NCI-H1105 (cell line): ENCODE measurements at places on chromosomes 12 and 14.

- no peak for DNase-seq
These were observed 375.1 kb upstream of the DDHD1 start for GRCh38 chr14:53528185-53528671.

GRCh38 chr14:68153275-68153674, 333.7 kb downstream of the RAD51B start:
- DNase-seq: no peak

DNA sequence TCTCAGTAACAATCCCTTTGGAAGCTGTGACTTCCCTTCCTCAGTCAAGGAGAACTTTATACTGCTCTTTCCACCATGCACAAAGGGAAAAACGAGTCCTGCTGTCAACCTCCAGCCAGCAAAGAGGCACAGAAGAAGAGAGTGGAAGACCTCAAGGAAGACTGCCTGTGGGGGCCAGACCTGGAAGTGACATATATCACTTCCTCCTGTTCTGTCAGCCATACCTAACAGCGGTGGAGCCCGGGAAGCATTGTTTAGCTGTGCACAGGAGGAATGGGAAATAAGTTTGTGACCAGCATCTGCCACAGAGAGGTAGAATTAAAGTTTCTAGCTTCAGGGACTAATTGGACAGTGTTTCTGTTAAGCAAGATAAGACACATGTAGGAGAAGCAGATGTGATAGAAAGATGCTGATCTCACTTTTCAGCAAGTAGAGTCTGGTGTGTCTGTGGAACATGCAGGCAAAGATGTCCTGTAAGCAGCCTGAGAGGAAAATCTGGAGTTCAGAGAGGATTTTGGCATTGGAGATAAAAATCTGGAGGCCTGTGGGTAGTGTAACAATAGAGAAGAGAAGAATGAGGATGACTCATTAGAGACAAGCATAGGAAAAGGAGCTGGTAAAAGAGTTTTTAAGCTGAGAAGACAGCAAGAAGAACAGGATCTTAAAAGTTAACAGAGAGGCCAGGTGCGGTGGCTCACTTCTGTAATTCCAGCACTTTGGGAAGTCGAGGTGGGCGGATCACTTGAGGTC, 141.6 kb upstream of the CPSF6 start:
- DNase-seq: no peak

DNA sequence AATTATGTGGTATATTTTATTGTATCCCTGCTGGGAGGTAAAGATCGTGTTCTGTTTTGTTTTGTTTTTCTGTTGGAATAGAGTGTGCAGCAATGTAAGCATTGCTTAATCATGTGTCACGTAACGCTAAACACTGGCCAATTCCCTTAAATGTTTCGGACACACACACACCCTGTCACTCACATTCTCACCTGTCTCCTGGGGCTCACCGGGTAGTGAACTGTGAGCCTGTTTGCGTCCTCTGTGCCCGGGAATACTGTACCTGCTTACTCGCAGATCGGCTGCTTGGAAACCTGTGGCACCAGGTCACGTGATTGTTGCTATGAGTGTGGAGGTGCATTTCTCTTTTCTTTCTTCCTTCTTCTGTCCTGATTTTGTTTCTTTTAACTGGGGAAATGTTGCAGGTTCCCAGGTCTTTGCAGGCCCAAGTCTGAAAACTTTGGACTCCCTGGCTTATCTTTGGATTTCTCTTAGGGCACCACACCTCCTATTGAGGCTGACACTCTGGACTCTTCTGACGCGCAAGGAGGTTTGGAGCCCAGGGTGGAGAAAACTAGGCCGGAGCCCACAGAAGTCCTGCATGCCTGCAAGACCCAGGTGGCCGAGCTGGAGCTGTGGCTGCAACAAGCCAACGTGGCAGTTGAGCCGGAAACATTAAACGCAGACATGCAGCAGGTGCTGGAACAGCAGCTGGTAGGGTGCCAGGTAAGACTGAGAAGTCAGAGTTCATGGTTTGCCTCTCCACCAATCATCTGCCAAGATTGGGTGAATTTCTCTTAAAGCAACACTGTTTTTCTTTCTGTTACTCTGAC, 181.1 kb downstream of the ESR2 start:
- DNase-seq: peak; percentile 57

DNA sequence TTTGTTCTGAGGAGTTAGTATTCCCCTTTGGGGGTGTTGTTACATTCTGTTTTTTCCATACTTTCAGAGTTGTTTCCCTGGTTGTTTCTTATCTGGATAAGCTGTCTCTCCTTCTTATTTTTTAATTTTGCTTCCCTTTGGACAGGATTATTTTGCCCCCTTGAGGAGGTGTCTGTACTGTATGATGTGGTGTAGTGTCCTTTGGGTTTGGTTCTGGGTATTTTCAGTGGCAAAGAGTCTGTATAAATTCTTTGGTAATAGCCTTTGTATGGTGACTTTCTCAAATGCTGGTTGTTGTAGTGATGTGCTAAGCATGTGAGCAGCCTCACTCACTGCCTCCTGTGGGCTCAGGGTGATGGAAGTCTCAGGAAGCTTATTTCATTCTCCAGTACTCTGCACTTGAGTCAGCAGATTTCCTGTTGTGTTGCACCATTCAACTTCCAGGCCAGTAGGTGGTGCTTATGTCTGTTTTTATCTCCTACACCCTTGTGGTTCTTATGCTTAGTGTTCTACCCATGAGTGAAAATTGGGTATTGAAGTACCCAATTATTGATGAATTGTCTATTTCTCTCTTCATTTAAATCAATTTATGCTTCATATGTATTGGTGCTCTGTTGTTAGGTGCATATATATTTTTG, 103.3 kb upstream of the PMCH start:
- DNase-seq: no peak

DNA sequence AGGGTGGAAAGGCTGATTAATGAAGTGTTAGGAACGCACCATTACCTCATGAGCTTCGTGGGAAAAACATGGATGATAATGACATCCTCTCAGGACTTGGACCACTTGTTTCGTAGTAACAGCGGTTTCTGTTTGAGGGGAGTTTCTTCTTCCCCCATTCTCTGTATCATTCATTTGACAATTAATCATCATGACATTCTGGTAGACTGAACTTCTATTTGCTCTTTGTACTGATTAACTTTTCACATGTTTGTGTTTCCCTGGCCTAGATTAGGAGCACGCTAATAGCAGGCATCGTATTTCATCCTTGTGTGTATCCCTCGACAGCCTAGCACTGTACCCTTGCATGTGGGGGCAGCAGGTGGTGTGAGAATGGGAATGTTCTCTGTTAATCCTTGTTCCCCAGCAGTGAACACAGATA, 8.0 kb downstream of the LRRC74A start:
- no peak for DNase-seq

GRCh38 chr12:131921866-131922769, 7.0 kb upstream of the PUS1 start:
- no peak for DNase-seq

DNA sequence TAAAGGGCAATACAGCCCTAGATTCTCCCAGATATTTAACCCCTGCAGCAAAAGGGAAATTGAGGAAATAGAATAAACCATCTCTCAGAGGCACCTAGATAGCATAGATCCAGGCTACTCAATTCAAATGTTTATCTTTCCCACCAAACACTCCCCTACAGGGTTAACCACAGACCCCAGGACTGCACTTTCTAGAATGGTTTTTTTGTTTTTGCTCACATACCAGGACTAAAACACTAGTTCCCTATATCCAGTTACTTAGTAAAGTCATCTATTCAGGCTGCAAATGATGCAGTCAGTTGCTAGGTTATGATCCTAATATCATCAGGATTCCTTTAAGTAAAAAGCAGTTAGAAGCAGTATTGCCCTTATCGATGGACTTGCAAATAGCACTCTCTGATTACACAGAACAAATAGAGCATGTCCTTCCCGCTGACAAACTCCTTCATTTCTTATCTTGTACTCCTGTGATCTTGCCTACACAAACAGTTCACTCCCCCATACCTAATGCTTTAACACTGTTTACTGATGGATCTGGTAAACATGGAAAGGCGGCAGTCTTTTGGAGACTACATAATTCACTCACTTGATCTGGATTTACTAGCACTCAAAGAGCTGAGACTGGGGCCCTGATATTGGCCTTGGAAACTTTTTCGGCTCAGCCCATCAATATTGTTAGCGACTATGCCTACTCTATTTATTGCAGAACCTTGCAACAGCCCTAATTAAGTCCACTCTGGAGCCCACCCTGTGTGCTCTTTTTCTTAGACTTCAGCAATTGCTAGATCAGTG, 257.2 kb upstream of the DIO2 start:
- DNase-seq: no peak

GRCh38 chr12:94140556-94140955, 7.8 kb upstream of the PLXNC1 start:
- DNase-seq: no peak

DNA sequence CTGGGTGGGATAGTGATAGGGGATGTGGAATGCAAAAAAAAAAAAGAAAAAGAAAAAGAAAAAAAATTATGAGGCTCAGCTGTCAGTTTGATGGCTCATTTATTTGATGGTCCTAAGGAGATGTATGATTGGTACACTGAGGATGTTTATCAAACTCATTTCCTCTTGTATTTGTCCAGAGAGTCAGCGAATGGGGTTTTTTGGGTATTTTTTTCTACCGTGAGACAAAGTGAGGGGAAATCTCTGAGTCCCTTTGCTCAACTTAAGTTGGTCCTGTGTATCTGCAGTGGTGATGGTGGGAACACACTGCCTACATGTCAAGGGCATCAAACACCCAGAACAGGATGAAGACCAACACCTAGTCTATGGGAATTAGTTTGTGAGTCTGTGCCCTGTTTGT, 176.9 kb upstream of the HIF1A start:
- no peak for DNase-seq

- no peak for DNase-seq
These were observed 83.5 kb downstream of the CAND1 start for GRCh38 chr12:67352682-67353081.

DNA sequence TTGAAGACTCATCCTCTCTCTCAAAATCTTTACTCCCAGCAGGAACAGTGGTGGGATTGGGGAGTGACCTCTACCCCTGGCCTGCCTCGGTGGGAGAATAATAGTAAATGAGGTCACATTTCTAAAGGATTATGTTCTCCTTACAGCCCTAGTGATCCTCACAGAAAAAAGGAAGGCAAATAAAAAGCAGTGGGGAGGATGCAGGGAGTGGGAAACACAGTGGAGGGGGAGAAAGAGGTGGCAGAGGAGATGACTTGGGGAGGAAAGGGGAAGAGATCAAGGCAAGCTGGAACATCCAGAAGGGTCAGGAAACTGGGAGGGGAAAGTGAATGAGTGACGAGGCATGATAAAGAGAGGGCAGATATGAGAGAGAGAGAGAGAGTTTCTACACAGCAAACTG, 8.3 kb upstream of the SYNDIG1L start:
- DNase-seq: no peak

DNA sequence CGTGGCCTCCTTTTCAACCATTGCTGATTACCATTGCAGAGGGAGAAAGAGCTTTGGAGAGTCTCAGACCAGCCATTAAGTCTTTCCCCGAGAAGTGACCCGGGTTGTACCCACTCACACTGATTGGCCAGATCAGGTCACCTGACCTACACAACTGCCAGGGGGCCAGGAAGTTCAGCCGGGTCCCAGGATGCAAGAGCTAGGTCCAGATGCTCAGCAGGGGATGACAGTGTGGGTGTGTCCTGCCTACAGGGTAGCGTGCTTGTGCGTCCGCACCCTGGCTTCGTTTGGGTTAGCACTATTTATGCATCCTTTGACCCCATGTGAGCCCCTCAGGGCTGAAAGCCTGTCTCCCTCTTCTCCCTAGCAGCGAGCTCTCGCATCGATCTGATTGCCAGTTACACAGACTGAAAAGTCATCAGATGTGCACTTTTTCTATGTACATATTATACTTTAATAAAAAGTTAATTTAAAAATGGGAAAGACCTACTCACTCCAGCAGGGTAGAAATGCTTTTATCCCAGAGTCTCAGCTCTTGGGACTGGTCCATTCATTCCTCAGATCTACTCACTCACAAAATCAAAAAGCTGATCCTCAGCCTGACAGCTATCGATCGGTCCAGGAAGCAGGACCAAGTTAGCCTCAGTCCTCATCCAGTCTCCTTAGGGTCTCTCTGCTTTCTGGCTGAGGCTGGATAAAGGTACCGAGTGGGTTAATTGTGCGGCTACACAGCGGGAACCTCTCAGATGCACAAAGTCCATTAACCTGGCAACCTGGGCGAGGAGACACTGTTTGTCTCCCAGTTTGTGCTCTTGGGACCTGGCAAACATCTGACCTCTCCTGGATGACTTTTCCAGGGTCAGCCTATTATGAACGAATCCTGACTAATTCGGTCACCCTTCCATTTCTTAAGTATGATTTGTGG, 68.0 kb downstream of the SERPINA3 start:
- DNase-seq: no peak

DNA sequence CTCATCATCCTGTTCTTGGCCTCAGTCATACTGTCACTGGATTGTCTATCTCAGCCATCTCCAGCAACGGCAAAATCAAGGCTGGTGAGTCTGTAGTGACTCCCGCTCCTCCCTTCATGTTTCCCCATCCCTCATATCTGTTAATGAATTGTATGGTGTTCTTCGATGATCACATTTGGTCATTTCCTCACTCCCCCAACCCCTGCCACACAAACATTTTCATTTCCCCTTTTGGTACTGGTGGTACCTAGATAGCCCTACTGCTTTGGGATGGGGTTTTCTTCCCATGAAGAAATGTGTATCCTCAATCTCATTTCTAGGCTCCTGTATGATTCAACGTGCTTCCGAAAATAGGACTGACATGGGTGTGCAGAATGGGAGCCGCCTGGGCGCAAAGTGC, 2.7 kb upstream of the KLHL33 start:
- DNase-seq: no peak

DNA sequence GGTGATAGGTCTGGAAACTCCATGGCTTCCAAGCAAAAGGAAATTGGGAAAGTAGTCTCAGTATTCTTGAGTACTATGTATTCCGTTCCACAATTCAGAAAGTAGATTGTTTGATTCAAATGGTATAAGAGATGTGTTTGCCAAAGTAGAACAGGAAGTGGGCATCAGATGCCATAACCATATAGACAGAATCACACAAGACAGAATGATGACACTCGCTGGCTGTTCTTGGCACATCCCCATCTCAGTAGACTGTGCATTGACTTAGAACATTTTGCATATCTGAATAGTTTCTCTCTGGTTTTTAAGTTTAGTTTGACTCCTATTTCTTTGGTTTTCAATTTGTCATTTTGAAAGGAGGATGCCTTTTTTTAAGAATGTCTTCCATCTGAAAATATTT, 221.1 kb upstream of the RGS6 start:
- no peak for DNase-seq

- no peak for DNase-seq
These were observed 101.1 kb downstream of the PLEKHG7 start for GRCh38 chr12:92803903-92804302.

GRCh38 chr14:71591929-71592328, 340.3 kb upstream of the RGS6 start:
- no peak for DNase-seq

GRCh38 chr12:9721394-9722092, 11.4 kb downstream of the CLECL1 start:
- no peak for DNase-seq

DNA sequence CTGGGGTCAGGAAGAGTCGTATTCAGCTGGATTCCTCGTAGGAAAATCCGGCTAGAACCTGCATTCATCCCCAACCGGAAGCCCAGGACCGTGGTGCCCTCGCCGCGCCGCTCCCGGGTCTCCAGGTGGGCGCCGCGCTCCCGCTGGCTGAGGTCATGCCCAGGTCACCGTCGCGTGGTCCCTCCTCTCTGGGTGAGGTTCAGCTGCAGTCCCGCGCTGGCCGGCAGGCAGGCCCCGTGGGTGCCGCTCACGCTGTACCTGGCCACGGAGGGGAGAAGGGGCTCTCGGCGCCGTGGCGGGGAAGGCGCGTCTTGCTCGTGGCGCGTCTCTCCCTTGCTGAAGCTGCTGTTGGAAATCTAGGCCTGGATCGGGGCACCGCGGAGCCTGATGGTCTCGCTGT, 44.5 kb downstream of the LRTM2 start:
- no peak for DNase-seq

- peak; percentile 42 for DNase-seq
These were observed 10.3 kb downstream of the TBPL2 start for GRCh38 chr14:55430024-55430690.
